Activated CD4-positive, alpha-beta T cell treated with anti-CD3 and anti-CD28 coated beads, Interleukin-2, amount 50 U/mL, for 24 hours (primary cell): ENCODE measurements at places on chromosomes 2 and 18.

DNA sequence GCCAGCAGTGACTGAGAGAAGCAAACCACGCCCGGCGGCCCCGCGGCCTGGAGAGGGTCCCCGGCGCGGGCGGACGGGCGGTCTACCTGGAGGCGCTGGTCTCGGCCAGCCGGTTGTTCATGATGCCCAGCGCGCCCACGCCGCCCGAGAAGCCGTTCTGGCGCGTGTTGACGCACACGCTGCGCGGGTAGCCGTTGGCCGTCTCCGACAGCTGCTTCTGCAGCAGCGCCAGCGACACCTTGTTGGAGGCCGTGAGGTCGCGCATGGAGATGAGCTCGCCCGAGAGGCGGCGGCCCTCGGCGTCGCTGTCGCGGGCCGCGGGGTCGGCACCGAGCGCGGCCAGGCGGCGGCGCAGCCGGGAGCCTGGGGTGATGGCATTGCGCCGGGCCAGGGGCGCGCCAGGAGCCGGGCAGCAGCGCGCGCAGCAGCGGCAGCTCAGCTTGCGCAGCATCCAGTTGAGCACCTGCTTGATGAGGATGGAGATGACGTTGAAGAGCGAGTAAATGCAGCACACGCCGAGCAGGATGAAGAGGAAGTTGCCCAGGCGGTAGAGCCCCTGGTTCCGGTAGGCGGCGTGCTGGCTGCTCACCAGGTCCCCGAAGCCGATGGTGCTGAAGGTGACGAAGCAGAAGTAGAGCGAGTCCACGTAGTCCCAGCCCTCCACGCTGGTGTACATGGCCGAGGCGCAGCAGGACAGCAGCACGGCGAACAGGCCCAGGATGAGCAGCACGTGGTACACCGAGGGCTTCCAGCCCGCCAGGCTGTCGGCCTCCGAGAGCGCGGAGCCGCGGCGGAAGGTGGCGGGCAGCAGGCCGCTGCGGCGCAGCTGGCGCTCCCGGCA is 118.1 kb downstream of the MSH2 start:
- peak; percentile 56 for DNase-seq

GRCh38 chr18:51520676-51521180 is 323.2 kb upstream of the MEX3C start:
- no peak for DNase-seq

DNA sequence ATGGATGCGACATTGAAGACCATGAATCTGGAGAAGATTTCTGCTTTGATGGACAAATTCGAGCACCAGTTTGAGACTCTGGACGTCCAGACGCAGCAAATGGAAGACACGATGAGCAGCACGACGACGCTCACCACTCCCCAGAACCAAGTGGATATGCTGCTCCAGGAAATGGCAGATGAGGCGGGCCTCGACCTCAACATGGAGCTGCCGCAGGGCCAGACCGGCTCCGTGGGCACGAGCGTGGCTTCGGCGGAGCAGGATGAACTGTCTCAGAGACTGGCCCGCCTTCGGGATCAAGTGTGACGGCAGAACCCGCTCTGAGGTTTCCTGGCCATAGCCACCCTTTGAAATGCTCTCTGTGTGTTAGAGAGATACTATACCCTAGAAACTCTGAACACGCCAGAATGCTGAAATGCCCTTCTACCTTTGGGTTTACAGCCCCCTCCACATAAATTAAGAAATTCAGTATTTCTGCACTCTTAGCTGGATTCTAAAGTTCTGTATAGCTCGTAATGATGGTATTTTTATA is 659 bp downstream of the CHMP1B start:
- peak; percentile 1 for DNase-seq

GRCh38 chr2:137862651-137863050 is 101.6 kb upstream of the HNMT start:
- no peak for DNase-seq

GRCh38 chr2:72085513-72085912 is 62.1 kb downstream of the CYP26B1 start:
- DNase-seq = no peak

GRCh38 chr2:39683022-39683699 is 17.4 kb downstream of the TMEM178A start:
- DNase-seq = no peak
